ENCODE measurements at places on chromosomes 3 and 15.

DNA sequence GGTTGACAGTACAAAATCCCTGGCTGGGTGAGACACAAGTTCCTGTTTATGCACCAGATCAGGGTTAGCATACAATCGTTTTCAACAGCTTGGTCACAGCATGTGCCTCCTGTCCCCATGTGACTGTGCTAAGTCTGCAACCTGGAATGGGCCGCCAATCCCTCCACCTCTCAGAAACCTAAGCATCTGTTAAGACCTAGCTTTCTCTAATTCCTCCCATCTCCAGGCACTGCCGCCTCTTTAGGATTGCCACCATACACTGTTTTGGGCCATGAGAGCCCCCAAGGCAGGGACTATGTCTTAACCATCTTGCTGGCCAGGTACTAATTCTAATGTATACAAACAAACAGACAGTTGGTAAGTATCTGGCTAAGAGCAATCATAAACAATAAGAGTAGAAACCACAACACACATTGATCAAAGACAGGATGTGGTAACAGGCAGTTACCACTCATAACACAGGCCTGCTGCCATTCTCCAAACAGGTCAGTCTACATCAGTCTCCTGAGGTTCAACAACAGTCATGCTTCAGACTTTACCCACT is 25.6 kb downstream of the SEC22C start:
- no peak for DNase-seq

GRCh38 chr15:90598031-90598577 is 68.4 kb downstream of the CRTC3 start:
- peak; percentile 4 for DNase-seq

DNA sequence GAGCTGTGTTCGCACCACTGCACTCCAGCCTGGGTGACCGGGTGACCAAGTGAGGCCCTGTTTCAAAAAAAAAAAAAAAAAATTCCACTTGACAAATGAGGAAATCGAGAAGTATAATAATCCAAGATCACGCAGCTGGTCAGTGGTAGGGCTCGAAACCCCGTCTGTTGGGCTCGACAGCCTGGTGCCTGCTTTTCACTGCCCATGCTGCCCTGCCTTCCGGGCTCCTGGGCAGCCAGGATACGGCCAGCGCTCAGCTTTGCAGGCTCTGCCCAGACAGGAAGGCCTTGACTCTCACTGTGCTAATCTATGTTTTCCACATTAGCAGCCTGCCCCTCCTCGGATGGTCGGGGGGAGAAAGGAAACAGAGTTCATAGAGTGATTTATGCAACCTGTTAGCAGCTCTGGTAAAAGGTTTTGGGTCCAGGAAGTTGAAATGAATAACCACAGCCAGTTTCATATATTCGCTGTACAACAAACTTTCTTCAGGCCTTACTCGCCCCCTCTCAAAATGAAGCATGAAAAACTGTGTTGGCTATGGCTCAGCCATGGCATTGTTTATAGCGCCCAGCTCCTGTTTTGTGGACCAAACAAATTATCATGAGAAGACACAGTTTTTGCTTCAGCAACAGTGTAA is 108.8 kb downstream of the XXYLT1 start:
- no peak for DNase-seq

- DNase-seq: no peak
Measured at GRCh38 chr3:55519019-55519418, 31.9 kb upstream of the WNT5A start.

GRCh38 chr3:86990734-86991481 is at the start of gene VGLL3:
Gene VGLL3, minus strand, starts transcription at chr3:86991149. Its CDS starts 406 bp downstream, at chr3:86990743.
- DNase-seq: no peak
